ENCODE measurements at places on chromosomes 16 and 17.

- DNase-seq, result no peak
These were observed 161.5 kb downstream of the PHKB start for GRCh38 chr16:47622451-47623176.

DNA sequence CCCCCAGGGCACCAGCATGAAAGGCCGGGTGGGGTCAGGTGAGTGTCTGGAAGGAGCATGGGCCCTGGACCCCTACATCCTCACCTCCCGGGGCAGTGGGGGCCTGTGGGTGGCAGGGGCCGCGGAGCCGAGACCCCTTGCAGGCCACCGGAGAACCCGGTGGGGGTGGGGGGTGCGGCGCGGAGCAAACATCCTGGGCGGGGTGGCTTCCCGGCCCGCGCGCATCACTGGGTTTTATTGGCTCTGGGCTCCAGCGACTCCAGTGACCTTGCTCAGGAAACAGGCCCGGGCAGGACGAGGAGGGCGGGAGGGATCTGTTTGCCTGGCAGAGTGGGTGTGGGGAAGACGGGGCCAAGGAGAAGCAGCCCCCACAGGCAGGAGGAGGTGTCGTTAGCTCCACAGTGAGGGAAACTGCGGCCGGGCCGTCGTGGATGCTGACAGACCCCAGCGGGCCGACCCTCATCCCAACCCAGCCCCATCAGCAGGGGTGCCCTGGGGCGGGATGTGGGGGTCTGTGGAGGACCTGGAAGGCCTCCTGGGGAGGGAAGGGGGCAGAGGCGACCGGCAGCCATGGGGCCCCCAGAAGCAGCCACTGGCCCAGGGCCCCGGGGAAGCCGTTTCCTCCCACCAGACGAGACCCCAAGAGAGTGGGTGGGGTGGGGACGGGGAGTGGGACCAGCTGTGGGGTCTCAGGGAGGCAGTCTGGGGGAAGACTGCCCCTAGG is 10.6 kb downstream of the SSTR5 start:
- DNase-seq, result no peak

DNA sequence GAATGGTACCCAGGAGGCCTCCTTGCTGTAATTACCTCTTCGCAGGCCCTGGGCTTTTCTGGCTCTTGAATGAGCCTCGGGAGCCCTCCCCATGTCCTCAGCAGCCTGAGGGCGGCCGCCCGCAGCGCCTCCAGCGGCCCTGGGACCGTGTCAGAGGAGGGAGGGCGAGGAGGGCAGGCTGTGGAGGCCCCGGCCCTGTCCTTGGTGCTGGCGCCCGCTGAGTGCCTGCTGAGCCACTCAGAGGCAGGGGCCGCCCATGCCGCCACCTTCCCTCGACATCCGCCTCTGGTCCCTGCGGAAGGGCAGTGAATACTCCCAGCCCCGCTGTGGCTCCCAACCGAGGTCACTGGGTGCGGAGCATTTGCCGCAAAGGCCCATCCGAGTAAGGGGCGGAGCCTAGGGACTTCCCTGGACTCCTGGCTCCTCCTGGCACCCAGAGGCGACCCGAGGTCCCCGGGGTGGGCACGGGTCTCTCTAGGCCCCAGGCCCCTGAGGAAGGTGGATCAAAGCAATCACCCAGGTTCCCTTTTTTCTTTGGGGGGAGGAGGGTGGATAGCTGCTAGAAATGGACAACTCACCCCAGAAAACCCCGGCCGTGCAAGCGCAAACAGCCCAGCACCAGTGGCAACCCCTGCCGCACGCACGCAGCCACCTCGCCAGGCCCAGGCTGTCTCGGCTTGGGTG is 2.8 kb downstream of the RBFOX3 start:
- no peak for DNase-seq

GRCh38 chr16:67447508-67448076 is 16.7 kb downstream of the HSD11B2 start:
- DNase-seq, result peak; percentile 53

GRCh38 chr16:46756772-46757171 is 8.6 kb upstream of the MYLK3 start:
- DNase-seq, result no peak
